Activated naive CD4-positive, alpha-beta T cell (primary cell): ENCODE measurements at places on chromosomes 5 and 9.

DNA sequence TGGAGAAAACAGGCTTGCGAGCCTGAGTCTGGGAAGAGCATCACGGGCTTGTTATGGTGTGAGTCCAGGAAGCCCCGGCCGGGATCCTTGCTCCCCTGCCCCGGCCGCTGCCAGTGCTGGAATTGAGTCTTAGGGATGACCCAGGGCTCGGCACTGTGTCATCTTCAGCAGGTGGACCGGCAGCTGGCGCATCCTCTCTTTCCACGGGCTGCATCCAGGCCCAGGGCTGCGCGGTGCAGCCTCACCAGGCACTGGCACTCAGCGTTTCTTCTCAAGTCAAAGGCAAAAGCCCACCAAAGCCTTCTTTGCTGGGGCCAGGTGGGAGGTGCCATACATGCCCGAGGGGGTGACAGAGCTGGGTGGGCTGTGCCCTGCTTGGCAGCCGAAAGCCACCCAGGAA is 46.6 kb downstream of the COL5A1 start:
- DNase-seq: no peak

DNA sequence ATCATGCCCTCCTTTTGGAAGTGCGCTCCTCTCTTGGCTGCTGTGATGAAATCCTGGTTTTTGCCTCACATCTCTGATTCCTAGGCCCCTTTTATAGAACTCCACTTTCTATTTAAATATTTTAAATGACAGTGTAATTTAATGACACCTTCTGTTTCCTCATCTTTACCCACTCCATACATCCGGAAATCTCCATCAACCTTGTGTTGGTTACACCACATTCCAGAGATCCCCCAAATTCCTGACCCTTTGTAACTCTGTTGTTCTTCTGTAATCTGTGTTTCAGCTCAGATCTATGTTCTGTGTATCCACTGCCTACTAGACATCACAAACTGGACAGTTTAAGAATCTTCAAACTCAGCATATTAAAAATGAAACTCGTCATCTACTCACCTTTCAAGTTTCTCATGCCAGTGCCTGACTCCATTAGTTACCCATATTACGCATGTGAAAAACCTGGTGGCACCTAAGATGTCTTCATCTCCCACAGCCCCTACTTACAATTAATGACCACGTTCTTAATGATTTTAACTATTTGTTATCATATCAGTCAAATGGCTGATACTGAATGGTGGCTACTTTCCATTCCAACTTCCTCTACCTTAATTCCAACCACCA is 25.1 kb downstream of the PARP8 start:
- DNase-seq: no peak

DNA sequence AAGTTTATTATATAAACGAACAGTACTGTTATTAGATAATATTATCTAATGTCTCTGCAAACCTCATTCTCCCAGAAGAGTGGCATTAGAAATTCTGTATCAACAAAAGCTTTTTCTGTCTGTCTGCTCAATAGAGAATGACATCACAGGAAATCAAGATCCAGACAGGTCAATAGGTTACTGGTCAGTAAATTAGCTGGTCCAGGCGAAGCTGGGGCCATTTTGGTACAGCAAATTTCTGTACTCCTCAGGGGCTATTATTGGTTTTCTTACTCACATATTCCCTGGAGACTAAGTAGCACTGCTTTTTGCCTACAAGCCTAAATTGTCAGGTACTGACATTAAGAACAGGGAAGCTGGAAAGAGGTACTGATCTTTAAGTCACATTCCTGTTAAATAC is 80.5 kb downstream of the PLPP1 start:
- no peak for DNase-seq

DNA sequence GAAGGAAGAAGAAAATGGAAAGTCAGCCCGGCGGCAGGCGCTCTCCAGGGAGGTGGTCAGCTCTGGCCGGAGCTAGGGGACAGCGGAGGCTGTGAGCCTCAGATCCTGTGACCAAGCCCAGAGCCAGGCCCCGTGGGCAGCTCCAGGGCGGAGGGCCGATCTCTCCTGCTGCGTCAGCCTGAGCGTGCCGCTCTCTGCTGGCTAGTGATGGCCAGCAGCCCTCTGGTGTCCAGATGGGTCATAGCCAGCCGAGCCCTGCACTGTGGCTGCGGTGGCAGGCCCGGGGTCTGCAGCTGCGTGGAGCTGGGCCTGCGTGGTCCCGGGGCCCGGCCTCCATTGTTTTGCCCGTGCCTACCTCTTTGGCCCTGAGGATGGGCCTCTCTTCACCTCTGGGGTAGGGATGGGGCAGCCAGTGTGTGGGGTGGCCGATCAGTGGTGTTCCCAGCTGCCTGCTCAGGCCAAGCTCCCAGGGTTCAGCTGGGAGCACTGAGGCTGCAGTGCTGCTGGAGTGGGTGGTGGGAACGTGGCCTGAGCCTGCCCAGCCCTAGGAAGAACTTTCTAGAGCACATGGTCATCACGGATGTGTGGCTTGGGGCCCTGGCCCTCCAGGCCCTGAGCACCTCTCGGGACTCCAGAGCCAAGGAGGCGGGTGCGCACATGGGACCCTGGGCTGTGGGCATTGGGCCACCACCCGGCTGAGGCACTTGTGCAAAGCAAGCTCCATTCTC is 17.1 kb upstream of the NRARP start:
- DNase-seq: no peak

DNA sequence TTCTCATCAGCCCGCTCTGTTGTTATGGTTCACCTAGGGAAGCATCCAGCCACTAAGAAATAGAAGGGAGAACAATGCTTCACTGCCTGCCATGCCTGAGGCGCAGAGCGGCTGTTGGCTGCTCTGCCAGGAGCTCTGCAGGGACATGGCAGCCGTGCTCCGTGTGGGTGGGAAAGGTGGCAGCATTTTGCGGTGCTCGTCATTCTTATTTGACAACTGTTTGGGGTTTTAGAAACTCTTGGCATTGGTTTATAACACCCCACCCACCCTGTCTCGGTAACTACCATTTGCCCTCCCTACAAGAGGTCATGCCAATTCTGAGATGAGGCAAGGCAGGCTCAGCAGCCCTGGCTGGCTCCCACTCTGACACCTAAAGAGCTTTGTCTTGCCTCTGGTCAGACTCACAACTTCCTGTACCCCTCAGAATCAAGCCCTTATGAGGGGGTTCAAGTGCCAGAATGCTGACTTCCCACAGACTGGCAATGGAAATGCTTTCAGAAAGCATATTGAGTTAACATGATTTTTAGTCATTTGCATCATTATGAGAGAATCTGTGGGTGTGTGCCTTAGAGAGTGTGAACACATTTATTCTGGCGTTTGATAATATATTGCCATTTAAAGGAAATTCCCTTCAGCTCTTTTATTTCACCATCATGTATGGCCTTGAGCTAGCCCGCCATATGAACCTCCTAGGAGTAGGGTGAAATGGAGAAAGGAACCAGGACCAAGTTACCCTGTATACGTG is 288.0 kb upstream of the ANKRD55 start:
- no peak for DNase-seq

GRCh38 chr5:139492700-139493192 is 10.2 kb upstream of the STING1 start:
- DNase-seq: no peak

DNA sequence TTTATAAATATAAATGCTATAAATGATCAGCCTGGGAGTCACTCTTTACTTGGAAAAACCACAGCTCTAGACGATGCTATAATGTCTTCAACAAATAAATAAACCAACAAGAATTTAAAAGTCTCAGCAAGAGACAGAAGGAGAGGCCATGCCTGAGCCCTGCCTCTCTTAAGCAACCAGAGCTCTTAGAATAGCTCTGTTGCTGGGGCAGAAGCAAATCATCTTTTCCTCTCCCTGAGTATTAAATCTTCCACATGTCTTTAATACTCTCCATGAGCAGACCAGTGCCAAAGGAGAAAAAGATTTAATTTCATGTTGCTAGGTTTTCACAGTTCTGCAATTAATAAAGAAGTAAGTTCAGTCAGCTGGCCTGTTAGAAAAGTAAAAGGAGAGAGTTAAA is 408.0 kb upstream of the SLC30A5 start:
- no peak for DNase-seq

DNA sequence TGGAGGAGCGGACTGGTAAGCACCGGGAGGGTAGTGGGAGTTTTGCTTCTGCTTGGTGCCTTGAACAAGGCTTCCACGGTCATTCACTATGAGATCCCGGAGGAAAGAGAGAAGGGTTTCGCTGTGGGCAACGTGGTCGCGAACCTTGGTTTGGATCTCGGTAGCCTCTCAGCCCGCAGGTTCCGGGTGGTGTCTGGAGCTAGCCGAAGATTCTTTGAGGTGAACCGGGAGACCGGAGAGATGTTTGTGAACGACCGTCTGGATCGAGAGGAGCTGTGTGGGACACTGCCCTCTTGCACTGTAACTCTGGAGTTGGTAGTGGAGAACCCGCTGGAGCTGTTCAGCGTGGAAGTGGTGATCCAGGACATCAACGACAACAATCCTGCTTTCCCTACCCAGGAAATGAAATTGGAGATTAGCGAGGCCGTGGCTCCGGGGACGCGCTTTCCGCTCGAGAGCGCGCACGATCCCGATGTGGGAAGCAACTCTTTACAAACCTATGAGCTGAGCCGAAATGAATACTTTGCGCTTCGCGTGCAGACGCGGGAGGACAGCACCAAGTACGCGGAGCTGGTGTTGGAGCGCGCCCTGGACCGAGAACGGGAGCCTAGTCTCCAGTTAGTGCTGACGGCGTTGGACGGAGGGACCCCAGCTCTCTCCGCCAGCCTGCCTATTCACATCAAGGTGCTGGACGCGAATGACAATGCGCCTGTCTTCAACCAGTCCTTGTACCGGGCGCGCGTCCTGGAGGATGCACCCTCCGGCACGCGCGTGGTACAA is 556 bp downstream of the PCDHGC3 start:
- DNase-seq: no peak

DNA sequence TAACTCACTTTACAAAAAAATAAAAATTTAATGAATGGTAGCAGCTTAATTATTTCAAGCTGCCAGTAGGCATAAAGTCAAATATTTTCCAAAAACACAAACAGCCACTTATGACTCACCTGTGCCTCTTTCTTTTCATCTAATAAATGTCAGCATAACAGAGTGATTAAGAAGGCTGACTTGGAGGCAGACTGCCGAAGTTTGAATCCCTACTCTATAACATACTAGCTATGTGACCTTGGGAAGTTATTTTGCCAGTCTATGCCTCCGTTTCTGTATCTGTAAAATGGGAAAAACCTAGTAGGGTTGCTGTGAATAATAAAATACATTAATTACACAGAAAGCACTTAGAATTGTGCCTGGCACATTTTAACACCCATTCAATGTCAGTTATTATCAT is 33.8 kb downstream of the FANCC start:
- no peak for DNase-seq

- no peak for DNase-seq
Observed at GRCh38 chr5:88722546-88723073, 160.4 kb downstream of the MEF2C start.

DNA sequence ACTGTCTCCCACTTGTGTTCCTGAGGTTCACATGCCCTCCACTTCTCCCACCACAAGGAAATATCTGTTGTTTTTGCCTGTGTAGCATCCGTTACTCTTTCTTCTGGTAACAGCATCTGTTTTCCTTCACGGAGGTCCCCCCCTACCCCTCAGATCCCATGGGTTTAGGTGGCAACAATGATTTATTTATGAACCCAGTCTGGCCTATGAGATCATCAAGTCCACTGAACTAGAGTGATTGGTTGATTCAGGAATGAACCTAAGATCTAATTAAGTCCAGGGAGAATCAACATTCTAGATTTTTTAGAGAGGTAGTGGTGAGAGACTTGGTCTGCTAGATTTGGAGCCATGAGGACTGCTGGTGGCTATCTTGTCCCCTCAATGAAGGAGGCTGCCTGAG is 166.8 kb downstream of the NR3C1 start:
- DNase-seq: no peak

GRCh38 chr5:92942762-92943161 is 638.3 kb downstream of the NR2F1-AS1 start:
- DNase-seq: no peak

- no peak for DNase-seq
Observed at GRCh38 chr5:133817456-133817855, 151.0 kb downstream of the C5orf15 start.

DNA sequence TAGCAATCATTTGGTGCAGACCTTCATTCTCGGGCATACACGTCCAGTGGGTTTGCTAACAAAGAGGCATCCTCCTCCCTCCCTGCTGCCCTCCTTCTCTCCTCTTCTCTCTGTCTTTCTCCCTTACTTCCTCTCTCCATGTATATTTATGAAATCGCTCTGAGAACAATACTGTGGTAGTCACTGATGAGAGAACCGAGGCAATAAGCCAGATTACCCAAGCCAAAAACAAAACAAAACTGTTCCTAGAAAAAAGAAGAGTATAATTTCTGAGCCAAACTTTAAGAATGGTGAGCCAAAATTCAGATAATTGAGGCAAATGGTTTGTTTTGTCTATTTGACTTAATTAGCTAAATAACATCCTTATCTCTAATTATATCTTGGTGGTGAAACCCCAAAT is 15.8 kb upstream of the HMHB1 start:
- DNase-seq: no peak

- no peak for DNase-seq
Observed at GRCh38 chr5:66889524-66889923, 293.3 kb downstream of the MAST4 start.

DNA sequence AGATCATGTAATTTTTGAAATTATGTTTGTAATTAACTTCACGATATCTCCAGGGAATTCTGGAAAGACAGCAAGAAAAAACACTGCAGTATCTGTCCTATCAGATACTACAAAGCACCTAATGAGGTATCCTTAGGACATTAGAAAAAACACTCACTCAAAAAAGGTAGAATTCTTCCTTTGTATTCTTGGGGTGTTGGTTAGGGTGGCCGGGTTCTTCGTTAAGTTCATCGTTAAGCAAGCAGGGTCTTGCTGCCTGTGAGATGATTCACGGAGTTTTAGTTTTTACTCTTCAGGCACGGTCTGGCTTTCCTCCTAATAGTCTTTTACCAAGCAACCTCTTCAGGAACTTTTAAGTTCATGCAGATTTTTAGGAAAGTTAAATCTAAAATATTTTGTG is 91.4 kb upstream of the IRX4 start:
- no peak for DNase-seq

DNA sequence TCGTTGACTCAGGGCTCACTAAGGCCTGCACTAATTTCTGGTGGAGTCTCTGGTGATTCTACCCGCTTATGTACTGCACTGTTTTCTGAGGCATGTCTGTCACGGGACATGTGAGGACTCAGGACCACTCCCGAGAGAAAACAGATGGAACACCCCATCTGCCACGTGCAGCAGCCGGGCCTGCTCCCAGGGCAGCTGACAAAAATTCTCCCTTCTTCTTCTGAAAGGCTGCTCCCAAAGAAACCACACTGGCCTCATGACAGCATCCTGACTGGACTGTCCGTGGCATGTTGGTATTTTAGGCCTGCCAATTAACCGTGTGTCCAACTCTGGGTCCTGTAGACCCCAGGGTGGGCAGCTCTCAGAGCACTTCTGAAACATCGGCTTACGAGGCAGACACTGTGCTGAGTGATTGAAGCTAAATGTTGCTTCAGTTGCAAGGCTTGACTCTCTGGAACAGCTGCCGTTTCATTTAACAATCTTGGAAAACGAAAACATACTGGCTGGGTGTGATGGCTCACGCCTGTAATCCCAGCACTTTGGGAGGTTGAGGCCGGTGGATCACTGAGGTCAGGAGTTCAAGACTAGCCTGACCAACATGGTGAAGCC is 39.0 kb downstream of the FAM240B start:
- DNase-seq: no peak
